ENCODE measurements at places on chromosomes 4 and X.

DNA sequence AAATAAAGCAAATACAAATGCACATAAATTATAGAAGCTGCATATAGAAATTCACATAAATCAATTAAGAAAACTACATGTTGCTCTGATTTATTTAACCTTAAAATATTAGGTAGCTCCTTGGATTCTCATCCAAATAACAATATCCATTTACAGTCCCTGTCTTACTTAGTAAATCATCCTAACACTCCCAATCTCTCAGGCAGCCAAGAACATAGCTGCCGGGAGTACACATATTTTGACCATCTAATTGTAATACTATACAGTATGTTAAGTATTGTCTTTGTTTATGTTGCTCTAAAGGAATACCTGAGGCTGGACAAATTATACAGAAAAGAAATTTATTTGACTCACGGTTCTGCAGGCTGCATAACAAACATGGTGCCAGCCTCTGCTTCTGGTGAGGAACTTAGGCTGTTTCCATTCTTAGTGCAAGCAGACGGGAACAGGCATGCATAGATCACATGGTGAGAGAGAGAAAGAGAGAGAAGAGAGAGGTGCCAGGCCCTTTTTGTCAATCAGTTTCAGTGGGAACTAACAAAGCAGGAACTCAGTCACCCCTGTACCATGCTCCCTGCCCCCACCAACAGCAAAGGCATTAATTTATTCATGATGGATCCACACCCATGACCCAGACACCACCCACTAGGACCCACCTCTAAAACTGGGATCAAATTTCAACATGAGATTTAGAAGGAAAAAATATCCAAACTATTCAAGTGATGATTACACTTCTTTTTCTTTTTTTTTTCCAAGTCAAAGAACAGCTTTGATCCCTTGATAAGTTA is 614.8 kb upstream of the TECRL start:
- DNase-seq = no peak

DNA sequence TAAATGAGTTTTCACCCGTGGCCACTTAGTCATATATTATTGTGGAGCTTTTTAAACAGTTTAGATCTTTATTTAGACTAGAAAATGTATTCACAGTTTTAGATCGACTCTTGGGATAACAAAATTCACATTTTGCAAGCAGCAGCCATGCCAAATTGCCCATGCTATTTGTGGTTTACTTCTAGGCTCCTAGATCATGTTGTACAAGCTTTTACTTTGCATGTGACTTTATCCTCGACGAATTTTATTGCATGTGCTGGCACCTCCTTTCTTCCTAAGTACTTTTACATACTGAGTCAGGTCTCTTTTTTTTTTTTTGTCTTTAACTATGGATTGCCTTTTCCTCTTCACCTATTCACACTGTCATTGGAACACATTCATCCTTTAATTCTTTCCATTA is 23.2 kb downstream of the BBS12 start:
- no peak for DNase-seq

- no peak for DNase-seq
These were observed 195.4 kb downstream of the SOWAHB start for GRCh38 chr4:76702440-76703122.

GRCh38 chr4:53767482-53767881 is 176.2 kb upstream of the LNX1 start:
- DNase-seq = no peak

GRCh38 chr4:11158971-11159370 is 269.7 kb downstream of the HS3ST1 start:
- DNase-seq = no peak

- DNase-seq = no peak
These were observed 235.3 kb downstream of the TENM3 start for GRCh38 chr4:182478475-182478874.

GRCh38 chrX:63250253-63250868 is 100.8 kb downstream of the SPIN4 start:
- DNase-seq = peak; percentile 7

DNA sequence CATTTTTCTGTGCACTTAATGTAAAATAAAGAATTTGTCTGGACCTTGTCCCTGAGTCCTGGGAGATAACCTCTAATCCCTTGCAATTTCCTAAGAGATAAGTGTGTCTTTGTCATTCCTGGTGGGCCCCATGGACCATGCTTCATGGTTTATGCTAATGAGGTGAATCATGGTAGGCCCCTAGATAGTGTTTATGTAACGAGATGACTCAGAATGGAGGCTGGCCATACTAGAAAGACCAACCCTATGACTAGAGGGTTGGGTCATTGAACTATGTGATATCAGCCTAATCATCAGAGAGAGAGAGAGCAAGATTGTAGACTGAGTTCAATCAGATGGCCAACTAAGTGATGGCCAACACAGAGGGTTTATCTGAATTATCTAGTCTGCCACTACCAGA is 64.2 kb upstream of the NHSL2 start:
- DNase-seq = no peak

DNA sequence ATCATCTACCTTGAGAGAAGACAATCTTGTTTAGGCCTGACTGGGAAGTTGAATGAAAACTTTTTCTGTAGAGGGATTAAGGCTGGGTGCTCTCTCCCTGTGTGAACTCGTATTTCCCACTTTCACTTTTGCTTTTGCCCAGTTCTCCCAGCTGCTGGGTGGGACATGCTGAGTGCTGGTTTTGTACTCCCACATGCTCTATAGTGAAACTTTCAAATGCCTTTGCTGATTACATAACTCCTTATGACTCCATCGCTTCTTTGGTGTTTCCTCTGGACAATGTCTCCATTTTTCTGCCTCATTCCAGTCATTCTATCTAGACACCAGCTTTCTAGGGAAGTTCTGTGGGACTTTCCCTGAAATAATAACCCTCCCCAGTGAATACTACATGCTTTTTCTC is 100.5 kb downstream of the CLNK start:
- no peak for DNase-seq

GRCh38 chrX:134963041-134963440 is 27.8 kb upstream of the SMIM10 start:
- DNase-seq = no peak

- DNase-seq = no peak
These were observed 492.9 kb upstream of the INTU start for GRCh38 chr4:127139788-127140286.

DNA sequence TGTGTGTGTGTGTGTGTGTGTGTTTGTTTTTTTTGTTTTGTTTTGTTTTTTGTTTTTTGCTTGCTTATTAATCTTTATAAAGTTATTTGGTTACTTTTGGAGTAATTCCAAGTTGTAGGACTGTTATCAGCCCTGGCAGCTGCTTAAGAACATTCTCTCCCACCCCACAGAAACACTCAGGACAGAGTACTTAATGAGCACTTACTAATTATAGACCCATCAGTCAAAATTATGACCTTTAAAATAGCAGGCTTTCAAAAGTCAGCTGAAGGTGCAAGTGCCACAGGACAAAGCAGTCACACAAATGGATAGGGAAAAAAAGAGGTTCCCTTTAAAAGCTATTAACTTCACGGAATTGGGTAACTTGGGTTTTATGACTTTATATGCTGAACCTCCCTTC is 69.0 kb downstream of the BEND2 start:
- DNase-seq = no peak

GRCh38 chrX:112830540-112830939 is 10.1 kb downstream of the AMOT start:
- DNase-seq = no peak

DNA sequence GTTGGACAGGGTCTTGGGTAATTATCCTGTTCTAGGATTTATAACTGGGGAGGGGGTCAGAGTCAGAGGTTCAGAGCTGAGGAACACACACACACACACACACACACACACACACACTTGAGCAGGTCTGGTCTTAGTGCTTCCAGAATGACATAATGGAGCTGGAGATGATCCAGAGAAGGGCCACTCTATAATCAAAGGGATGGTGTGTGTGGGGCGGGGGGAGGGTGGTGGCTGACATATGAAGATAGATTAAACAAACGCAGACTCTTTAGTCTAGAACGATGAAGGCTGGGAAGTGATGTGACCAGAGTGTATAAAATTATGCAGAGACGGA is 434 bp upstream of the TMEM255A start:
- DNase-seq = no peak

GRCh38 chr4:180240670-180241069 is 2002.5 kb upstream of the TENM3 start:
- no peak for DNase-seq

DNA sequence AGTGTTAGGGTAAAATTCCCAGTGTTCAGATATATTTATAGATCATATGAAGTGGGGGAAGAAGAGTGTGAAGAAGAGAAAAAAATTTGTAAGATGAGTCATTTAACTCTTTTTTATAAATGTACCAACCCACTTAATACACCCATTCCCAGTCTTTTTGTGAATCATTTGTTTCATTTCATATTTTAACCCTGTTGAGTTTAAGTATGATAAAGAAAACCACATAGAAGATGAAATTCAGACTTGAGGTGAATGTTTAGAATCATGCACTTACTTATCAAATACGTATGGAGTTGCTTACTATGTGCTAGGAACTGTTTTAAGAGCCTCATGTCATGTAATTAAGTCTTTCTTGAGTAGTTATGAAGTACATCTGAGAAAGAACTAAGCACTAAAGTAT is 56.6 kb upstream of the DAPP1 start:
- DNase-seq = no peak

DNA sequence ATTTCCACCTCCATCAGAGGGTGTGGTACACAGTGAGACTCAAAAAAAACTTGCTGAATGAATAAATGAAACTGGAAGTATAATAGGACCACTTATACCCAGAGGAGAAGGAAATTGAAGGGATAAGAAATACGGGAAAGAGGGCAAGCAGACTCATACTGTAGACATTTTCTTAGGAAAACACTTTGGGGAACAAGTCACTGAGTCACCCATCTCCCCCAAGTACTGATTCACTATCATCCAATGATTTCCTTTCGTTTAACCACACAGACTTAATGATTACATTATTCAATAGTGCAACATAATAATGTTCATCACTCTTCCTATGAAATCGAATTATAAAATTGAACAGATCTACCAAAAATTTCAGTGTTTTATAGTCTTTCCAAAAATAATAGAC is 97.1 kb downstream of the LDB2 start:
- no peak for DNase-seq

GRCh38 chr4:184479516-184479950 is 5.2 kb upstream of the IRF2 start:
- no peak for DNase-seq

DNA sequence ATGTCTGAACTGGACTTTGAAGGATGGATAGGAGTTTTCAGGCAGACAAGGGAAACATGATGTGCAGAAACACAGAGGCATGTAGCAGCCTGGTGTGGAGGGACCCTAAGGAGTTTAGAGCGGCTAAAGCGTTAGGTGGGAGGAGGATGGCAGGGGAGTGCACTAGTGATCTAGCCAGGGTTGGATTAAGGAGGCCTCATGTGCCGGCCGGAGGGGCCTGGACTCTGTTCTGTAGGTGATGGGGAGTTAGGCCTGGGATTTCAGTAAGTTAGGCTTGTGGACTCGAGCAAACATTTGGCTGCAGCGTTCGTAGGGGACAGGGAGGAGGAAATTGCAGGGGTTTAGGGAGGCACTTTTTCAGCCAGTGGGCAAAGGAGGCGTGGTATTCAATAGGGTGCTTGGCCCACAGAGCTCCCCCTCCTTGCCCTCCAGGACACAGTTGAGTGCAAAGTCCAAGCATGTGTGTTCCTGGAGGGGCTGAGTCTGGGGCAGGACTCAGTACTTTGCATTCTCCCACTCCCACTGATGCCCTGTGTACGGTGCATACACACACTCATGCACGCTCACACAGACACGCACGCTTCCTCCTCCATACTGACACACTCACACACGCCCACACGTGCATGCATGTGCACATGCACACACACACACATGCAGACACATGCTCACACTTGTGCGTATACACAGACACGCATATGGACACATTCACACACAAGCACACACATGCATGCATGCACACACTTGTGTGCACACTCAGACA is 18.6 kb downstream of the PSAPL1 start:
- no peak for DNase-seq

GRCh38 chrX:131081772-131082740 is 23.9 kb downstream of the ARHGAP36 start:
- DNase-seq = no peak

GRCh38 chrX:24396236-24396930 is 35.9 kb downstream of the SUPT20HL1 start:
- DNase-seq = no peak

DNA sequence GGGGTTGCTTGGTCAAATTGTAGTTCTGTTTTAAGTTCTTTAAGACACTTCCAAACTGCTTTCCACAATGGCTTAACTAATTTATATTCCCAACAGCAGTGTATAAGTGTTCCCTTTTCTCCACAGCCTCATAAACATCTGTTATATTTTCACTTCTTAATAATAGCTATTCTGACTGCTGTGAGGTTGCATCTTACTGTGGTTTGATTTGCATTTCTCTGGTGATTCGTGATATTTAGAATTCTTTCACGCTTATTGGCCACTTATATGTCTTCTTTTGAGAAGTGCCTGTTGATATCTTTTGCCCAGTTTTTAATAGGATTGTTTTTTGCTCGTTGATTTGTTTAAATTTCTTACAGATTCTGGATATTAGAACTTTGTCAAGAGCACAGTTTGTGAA is 278.6 kb upstream of the ITM2A start:
- DNase-seq = no peak

DNA sequence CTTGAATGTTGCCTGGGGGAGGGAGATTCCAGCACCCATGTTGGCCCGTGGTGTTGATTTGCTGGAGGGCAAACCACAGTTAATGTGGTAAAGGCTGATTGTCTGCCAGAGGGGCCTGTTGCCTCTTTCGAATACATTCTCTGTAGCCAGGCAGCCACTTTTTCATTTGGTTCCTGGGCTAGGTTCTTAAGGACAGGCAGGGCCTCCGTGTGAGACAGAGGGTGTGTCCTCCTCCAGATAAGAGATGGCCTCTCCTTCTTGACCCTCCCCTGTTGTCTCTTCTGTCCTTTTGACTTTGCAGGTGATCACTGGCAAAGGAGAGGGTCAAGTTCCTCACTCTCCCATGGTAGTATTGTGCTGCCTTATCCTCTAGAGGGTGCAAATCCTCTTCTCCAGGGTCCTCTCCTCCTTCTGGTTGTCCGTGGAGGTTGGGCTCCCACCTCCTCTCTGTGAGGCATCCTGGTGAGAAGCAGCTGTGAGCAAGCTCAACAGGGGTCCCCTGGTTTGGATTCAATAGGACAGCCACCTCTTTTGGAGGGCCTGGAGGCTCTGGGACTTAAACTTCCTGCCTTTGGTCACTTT is 44.9 kb downstream of the ZNF182 start:
- peak; percentile 4 for DNase-seq

- no peak for DNase-seq
These were observed 124.5 kb downstream of the ATXN3L start for GRCh38 chrX:13195340-13195739.

- DNase-seq = no peak
These were observed 111.0 kb downstream of the RASGEF1B start for GRCh38 chr4:81360737-81361136.

GRCh38 chr4:4361883-4362282 is 25.0 kb upstream of the NSG1 start:
- no peak for DNase-seq

- no peak for DNase-seq
These were observed 1.8 kb downstream of the CPZ start for GRCh38 chr4:8594097-8595038.

GRCh38 chrX:115372152-115372551 is 82.6 kb downstream of the LUZP4 start:
- no peak for DNase-seq

- no peak for DNase-seq
These were observed 212.3 kb upstream of the FGF13 start for GRCh38 chrX:138923805-138924204.
